ENCODE measurements at places on chromosomes 2 and 18.
A peak's percentile ranks its signal among the peaks of the same experiment; 100 is the strongest.

- DNase-seq, result no peak
Observed at GRCh38 chr2:72921853-72922252, 4.5 kb downstream of the EMX1 start.

DNA sequence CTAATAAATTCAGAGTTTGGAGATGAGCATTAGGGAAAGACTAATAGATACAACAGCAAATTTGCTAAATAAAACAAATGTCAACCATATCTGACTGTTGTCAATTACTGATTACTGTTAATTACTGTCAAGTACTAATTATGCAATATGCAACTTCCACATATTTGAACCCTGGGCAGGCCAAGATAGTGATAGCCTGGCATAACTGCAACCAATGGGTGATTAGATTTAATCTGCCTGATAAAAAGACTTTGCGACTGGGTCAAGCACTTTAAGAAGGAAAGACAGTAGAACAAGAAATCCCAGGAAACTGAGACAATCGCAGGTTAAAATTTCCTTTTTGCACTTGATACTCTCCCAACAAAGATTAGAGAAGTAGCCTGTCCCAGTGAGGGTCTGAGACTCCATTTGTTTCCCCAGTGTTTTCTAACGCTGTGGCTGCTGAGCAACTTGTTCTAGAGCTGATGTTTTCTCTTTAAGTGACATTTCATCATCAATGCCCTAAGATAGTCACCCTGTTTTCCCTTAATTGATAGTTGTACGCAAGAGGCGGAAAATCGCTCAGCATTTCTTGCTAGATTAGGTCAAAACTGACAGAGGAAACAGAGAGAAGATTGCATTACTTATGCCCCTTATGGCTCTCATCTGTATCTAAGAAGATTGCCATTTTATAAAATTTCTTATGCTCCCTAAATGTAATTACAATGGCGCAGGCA is 17.8 kb downstream of the ARHGAP15 start:
- no peak for DNase-seq

DNA sequence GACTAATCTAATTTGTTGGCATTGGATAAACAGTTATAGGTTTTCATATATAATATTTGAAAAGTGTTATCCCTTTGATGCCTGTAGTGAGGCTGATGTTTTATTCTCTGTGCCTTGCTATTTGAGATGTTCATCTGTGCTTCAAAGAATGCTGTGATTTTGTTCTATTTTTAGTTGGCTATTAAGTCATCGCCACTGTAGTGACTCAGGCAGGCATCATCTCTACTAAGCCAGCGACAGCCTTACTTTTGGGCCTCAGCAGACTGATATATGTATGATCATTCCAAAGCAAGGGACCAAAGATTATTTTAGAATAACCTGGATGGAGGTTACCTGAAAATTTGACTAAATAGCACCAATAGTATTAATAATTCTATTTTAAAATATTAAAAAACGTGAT is 1674.5 kb upstream of the NXPH2 start:
- no peak for DNase-seq

DNA sequence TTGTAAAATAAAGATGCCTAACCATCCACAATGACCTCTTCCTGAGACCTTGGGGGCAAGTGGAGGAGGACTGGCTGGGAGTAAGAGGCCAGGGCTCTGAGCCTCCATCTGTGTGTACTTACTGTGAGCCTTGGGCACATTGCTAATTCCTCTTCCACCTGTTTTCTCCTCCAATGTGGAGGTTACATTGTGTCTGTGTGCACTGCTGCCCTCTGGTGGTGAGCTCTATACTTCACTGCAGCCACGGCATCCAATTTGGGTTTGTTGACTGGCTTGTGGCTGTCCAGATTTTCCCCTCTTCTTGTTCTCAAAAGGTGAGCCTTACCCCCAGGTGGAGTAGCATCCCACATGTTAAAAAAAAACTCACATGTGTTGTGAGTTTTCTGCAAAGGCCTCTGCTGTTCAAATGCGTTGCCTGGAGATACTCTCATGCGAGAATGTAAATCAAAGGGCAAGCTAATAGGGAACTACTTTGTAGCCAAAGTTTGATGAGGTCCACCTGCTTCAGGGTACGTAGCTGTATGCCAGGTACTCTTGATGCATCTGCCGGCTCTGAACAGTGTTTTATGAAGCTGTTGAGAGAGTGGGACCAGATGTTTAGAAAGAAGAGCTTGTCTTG is 80.8 kb downstream of the APOB start:
- DNase-seq, result peak; percentile 35

- no peak for DNase-seq
Observed at GRCh38 chr2:234451852-234452625, 44.8 kb downstream of the ARL4C start.

DNA sequence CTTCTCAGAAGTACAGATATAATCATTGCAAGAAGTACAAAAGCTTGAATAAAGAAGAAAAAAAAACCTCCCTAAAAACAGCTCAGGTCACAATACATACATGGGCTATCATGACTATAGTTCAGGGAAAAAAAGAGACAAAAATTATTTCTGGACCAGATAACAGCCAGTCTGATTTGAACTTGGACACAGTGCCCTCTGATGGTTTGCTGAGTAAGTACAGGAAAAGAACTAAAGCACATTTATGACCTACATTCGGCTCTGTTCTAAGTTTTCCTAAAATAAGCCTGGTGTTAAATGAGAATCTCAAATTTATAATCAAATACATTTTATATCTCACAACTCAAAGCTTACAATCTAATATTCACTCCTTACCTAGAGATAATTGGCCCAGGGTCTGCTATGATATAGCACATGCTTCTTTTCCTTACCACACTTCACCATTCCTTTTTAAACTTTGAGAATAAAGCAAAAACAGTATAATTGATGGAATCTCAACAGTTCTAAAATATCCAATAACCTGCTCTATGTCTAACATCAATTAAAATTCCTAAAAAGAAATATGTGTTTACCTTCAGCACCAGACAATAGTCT is 81.1 kb downstream of the RAPH1 start:
- peak; percentile 13 for DNase-seq

DNA sequence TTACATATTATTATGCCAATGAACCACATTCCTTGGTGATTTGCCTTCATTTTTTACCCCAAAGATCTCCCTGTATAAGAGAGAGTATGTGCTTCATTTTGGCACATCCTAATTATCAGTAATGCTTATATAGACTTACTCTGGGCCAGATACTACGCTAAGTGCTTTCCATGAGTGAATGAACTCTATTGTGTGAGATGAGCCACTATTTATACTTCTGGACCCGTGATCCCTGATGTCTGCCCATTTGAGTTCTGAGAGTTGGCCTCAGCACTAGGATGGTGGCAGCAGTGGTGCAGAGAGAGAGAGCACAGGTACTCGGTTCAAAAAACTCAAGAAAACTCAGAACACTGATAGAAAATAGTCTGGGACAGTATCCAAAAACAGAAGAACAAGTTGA is 17.4 kb upstream of the KCMF1 start:
- DNase-seq, result no peak

- no peak for DNase-seq
Observed at GRCh38 chr2:207819839-207820784, 50.4 kb upstream of the FZD5 start.

- DNase-seq, result no peak
Observed at GRCh38 chr2:193868833-193869232, 1674.1 kb upstream of the TMEFF2 start.

GRCh38 chr2:172412984-172413492 is 14.3 kb upstream of the ITGA6 start:
- DNase-seq, result no peak

- peak; percentile 77 for DNase-seq
Observed at GRCh38 chr2:96913398-96914202, 43.7 kb upstream of the SEMA4C start.

DNA sequence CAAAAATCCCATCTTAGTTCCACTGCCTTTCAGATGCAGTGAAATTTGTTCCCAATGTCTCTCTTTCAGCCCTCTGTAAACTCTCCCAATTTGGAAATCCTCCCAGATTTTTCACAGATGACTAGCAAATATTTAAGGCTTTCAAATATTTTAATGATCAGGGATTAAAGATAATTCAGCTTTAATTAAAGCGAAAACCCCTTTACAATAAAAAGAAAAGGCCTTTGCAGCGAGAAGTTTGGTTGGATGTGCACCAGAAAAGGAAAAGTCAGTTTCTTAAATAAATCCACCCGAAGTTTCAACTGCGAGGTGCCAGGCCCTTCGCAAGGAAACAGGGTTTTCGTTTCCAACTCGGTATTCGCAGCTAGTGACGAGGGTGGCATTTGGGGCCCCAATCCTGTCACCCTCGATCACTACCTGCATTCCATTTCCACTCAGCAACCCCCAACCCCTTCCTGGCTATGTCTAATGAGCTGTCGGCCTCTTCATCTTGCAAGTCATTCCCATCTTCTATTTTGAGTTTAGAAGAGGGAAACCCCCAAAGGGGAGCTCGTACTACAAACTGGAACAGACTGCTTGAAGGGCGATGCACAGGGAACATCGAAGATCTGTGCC is 1.5 kb downstream of the RAX start:
- DNase-seq, result no peak

DNA sequence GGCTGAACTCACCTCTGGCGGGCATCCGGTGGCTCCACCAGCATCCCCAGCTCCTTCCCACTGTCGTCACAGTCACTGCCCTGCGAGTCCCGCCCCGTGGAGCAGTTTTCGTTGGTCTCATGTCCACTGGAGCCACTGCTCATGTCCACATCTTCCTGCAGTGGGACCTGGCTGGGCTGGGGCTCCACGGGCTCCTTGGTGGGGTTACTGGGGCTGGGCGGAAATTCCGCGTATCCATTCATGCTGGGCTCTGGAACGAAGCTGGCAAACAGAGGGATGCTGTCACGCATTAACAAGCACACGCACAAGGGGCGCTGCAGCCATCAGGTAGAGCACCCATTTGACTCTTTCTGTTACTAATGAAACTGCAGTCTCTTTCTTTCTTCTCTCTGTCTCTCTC is 10.7 kb downstream of the PER2 start:
- DNase-seq, result no peak

DNA sequence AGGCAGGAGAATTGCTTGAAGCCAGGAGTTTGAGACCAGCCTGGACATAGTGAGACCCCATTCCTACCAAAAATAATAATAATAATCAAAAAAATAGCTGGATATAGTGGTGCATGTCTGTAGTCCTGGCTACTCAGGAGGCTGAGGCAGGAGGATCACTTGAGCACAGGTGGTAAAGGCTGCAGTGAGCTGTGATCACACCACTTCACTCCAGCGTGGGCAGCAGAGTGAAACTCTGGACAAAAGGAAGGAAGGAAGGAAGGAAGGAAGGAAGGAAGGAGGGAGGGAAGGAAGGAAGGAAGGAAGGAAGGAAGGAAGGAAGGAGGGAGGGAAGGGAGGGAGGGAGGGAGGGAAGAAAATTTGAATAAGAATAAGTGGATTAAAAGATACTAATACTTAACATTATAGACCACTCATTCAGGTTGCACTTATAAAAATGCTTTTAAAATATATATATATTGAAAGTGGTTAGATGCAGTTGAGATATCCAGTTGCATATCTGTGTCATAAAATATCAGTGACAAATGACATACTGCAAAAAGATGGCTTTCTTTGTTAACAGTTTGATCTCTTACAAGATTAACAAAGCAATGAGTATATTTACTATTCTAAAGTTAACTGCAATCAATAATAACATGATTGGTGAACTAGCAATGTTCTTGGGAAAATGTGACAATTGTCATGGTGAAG is 702.4 kb downstream of the CPS1 start:
- DNase-seq, result no peak

DNA sequence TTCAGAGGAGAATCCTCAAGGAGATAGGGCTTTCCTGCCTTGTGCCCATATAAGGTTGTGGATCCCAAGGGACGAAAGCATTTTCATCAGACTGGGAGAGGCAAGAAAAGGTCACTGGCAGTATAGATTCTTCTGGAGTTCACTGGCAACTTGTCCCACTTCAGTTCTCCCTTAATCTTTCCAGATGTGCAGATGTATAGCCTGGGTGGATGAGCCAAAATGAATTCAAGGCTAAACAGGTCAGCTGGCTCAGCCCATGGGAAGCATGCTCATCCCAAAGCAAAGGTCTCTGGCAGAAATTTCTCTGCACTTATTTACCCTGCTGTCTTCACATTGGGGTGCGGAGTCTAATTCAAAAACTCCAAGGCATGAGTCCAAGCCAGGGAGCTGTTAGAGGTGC is 148.9 kb upstream of the TNP1 start:
- DNase-seq, result no peak

GRCh38 chr2:211161236-211161635 is 604.8 kb downstream of the CPS1 start:
- DNase-seq, result no peak

DNA sequence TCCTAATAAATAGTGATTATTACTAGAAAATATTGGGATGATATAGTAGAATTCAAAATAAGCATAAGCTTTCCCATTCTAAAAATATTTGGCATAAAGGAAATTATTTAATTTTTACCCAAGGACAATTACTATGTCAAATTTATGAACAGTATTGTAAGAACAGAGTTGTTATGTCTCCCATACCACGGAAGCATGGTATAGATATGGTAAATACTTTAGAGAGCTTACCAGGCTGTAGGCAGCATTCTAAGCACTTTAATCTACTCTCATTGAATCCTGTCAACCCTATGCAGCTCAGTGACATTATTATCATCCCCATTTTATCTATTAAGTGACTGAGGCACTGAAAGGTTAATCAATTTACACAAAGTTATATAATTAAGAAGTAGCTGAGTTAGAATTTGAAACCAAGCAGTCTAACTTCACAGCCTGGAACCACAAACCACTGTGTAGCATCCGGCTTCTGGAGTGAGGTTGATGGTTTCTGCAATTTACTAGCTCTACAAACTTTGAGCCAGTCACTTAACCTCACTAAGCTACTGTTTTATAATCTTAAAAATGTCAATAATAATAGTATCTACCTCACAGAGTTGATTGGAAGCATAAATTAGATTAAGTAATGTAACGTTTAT is 323.7 kb downstream of the ARHGAP15 start:
- peak; percentile 44 for DNase-seq

DNA sequence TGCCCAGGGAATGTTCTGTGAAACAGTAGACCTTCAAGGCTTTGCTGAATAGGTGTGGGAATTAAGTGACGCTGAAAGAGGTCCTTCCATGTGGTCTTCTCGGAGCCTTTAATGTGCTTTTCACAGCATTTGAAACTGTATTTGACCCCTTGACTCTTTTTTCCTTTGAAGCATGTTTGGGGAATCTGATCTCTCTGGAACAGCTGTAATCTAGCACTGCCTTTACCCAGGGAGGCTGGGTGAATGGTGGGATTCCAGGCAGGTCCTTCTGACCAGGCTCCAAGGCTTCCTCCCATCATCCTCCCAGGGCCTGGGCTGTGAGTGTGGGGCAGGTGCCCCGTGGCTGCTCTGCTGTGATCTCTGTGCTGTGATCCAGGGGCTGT is 4.2 kb downstream of the ZAP70 start:
- DNase-seq, result no peak

DNA sequence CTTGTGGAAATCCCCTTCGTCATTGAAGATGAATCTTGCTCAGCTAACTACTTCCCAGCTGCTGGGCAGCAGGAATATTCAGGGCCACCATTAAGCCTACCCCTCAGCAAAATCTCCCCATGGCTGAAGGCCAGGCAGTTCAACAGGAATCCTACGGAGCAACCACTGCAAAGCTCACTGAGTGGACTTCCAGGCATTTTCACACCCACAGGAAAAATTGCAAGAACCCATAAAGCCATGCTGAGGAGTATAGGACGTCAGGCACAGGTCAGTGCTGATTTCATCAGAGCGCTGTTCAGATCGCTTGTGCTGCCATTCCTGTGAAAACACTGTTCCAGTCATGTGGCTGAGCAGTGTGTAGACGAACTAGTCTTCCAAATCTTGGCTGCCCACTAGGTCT is 134.8 kb upstream of the TACR1 start:
- DNase-seq, result no peak

- DNase-seq, result no peak
Observed at GRCh38 chr2:219607931-219608330, 10.3 kb downstream of the STK11IP start.

- no peak for DNase-seq
Observed at GRCh38 chr18:54690198-54690597, 99.2 kb downstream of the DYNAP start.
